Activated CD8-positive, alpha-beta memory T cell treated with anti-CD3 and anti-CD28 coated beads for 4 hours (primary cell): ENCODE measurements at places on chromosomes 11 and 22.
A peak's percentile ranks its signal among the peaks of the same experiment; 100 is the strongest.

GRCh38 chr11:124869331-124869730 lies 4.1 kb downstream of the ROBO3 start:
- no peak for DNase-seq

GRCh38 chr11:76616676-76617552 lies 53.6 kb downstream of the LRRC32 start:
- DNase-seq, result no peak

DNA sequence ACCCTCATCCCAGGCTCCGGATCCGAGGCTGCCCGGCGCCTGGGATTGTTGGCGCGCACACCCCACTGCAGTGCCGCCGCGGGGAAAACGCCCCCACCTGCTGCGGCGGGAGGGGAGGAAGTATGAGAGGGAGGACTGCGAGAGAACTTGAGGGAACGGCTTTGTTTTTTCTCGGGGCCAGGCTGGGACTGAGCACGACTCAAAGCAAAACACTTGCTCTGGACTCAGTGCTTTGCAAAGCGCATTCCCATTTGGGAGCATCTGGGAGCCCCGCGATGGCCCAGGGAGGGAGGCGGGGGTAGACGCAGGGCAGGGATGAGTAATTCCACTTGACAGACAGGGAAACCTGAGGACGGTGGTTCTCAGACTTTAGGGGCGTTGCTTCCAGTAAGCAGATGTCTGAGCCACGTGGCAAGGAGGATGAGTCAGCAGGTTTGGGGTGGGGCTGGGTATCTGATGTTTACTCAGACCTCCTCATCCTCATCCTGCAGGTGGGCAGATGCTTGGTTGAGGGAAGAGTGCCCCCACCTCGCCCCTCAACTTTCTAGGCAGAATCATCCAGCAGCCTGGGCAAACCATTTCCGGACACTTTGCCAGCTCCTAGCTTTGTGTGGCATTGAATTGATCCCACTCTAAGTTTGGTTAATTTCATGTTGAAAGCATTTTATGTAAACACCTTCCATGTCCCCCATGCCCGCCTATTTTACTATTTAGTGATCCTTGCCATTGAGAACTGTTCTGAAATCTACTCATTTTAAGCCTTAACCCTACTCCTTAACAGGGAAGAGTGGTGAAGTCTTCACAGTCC lies 1.5 kb downstream of the MIAT start:
- peak; percentile 78 for DNase-seq

DNA sequence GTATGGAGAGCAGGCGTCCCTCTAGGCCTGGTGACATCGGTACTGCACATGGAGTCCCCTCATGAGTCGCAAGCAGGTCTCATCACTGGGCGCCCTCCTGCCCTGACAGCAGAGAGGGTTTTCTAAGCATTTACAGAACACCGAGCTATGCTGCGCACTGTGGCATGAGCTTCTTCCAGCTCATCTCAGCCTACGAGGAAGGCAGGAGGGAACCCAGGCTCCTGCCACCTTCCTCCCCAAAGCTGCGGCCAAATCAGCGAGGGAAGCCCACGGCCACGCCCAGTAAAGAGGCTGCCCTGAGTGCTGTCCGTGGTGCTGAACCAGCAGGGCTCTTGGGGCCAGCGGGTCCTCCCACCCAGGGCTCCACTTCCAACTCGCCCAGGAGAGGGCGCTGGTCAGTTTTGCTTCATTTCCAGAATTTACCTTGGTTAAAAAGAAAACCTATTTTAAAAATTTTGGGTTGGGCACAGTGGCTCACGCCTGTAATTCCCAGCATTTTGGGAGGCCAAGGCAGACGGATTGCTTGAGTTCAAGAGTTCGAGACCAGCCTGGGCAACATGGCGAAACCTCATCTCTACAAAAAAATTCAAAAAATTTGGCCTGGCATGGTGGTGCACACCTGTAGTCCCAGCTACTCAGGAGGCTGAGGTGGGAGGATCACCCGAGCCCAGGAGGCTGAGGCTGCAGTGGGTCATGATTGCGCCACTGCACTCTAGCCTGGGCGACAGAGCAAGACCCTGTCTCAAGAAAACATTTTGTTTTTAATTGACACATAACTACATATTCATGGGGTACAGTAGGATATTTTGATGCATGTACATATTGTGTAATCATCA lies 34.2 kb downstream of the PHF21B start:
- no peak for DNase-seq

DNA sequence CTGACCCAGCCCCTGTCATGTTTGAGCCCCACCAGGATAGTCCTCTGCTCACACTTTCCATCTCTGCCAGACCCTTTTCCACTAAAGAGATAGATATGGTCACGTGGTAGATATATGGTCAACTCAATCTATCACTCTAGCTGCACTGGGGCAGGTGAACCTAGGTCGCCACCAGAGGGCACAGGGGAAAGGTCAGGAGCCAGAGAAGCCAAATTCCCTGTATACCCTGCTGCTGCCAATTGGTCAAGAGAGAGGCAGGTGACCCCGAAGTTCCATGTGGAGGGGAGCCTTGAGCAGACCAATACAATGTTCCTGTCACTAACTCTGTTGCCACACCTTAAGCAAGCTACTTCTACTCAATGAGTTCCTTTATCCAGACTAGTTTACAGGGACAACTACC lies 101.1 kb upstream of the GALNT18 start:
- no peak for DNase-seq

DNA sequence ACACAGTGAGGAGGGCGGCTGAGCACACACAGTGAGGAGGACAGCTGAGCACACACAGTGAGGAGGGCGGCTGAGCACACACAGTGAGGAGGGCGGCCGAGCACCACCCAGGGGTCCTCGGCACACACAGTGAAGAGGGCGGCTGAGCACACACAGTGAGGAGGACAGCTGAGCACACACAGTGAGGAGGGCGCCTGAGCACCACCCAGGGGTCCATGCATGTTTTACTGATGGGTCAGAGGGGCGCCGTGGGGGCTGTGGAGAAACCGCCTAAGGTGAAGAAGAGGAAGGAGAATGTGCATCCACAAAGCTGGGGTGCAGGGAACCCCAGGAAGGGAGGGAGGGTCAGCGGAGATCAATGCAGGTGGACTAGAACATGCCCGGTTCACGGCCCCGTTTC lies 461.8 kb downstream of the BRD1 start:
- DNase-seq, result no peak

- no peak for DNase-seq
Observed at GRCh38 chr11:111879637-111879960, 258 bp downstream of the CFAP68 start.

GRCh38 chr11:102783016-102783415 lies 2.6 kb upstream of the MMP10 start:
- DNase-seq, result no peak

DNA sequence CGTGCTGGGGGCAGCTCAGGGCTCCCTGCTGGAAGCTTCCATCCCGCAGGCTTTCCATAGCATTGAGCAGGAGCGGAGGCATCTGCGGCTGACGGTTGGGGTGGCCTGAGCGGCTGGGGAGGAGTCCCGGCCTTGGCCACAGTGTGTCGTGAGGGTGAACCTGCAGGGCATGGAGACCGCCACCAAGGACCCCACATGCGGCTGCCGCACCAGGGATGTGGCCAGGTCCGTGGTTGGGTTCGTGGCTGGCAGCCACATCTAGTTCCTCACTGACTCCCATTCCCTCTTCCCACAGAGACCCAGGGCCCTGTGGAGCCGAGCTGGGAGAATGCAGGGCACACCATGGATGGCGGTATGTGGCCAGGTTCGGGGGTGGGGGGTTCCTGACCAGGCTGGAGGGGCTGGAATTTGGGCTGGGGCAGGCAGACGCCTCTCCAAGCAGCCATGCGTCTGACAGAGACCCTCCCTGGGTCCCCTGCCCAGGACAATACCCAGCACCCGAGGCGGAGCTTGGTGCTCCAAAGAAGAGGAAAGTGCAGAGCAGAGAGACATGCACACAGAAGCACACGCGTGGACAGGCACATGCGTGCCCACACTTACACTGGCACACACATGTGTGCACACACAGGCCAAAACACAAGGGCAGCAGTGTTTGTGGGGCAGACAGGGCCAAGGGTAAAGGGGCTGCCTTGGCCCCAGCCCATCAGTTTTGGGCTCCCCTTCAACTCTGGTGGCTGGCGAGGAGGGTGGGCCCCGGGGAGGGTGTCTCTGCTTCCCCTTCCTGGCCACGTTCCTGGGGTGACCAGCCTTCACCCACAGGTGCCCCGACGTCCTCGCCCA lies 2.7 kb downstream of the MUC5B start:
- DNase-seq, result no peak

GRCh38 chr11:37788141-37788877 lies 1190.3 kb upstream of the RAG2 start:
- DNase-seq, result no peak

- no peak for DNase-seq
Observed at GRCh38 chr11:106231591-106231990, 154.1 kb downstream of the AASDHPPT start.

- peak; percentile 60 for DNase-seq
Observed at GRCh38 chr11:65116370-65117205, 913 bp downstream of the ZNHIT2 start.

DNA sequence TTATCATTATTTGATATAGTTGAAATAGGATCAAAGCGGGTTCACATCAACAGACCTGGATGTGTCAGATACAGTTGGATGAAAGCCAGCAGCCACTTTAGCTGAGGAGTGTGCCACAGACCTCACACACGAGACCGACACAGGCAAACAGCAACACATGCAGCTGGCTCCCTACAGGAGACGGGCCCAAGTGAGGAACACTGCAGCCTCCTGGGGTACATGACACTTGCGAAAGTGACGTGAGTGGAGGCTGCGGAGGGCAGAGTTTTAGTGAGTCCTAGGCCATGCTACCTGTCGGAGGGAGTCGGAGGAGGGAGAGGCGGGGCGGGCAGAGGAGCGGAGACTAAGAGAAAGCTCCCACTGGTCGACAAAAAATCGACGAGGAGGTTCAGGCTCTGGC lies 100.9 kb upstream of the BID start:
- no peak for DNase-seq

GRCh38 chr11:16787035-16787742 lies 48.7 kb downstream of the C11orf58 start:
- DNase-seq, result no peak

DNA sequence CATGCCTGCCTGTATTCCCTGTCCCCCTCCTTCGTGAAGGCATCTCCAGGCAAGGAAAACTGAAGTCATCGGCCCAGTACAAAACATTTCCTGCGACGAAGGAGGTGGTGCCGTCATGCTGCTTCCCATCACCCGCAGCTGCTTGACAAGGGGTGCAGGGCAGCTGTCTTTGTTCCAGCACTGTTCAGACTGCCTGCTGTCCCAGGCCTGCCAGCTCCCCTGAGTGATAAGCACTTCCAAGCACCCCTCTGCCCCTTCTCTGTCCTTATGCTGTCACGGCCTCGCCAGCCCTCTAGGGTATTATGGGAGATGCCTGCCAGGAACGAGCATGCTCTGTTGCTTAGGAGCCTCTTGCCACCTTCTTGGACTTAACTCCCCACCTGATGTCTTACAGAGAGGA lies 37.1 kb upstream of the BSX start:
- DNase-seq, result no peak

GRCh38 chr22:37764622-37765021 lies 43.1 kb upstream of the GCAT start:
- DNase-seq, result no peak

- DNase-seq, result no peak
Observed at GRCh38 chr22:46010951-46011626, 34.1 kb upstream of the WNT7B start.

DNA sequence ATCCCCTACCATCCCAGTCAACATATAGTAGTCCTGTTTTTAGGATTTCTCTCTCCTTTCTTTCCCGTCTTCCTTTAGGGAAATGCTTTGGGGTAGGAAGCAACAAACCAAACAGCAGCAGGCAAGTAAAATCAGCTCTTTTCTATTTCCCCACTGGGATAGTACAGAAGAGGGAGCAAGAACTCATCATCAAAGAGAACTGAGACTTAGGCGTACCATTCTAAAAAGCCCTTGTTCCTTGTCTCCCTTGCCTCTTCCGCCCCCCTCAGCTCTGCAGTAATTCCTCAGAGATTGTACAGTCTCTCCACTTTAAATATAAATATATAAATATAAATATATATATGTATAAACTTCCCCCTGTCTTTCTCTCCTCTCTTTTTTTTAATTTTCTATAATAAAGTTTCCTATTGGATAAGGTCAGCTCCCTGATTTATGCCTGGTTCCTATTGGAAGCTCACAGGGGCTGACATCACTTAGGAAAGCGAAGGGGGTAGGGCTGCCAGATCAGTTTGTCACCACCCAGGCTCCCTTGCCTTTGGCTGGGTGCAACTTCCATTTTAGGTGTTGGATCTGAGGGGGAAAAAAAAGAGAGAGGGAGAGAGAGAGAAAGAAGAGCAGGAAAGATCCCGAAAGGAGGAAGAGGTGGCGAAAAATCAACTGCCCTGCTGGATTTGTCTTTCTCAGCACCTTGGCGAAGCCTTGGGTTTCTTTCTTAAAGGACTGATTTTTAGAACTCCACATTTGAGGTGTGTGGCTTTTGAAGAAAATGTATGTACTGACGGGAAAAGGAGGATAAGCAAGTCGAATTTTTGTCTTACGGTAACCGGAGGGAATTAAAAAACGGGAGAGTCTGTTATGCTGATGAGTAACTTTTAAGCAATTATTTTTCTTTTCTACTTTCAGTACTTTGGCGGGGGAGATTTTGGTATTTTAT lies at the start of gene CTNND1:
Gene CTNND1, plus strand, starts transcription at position 502 of the 934 bp plus-strand sequence. CDS start 29,677 bp downstream, outside the sequence.
- no peak for DNase-seq

- DNase-seq, result no peak
Observed at GRCh38 chr11:19982774-19983495, 177.3 kb downstream of the DBX1 start.

- no peak for DNase-seq
Observed at GRCh38 chr11:4975436-4975835, 19.2 kb upstream of the OR51L1 start.

- DNase-seq, result no peak
Observed at GRCh38 chr11:120923866-120924508, 99.9 kb upstream of the TBCEL start.

- DNase-seq, result peak; percentile 80
Observed at GRCh38 chr22:22721681-22722354, 77.4 kb downstream of the GGTLC2 start.

GRCh38 chr11:58135171-58135570 lies 9.8 kb upstream of the OR9I1 start:
- DNase-seq, result no peak

DNA sequence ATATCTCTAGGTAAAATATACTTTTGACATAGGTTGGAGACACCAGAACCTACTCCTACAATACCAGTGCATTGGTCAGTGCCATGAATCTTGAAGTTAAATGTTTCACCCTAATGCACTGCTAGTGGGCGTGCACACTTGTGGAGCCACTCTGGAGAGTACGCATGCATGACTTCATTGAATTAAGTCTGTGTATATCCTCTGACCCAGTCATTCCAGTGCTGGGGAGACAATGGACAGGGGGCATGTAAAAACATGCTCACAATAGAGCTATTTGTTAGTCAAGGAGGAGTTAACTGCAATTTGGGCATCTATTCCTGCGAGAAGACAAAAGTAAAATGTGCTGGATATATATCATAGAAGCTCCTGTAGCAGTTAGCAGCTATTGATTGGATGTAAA lies 335.4 kb upstream of the NCAM1 start:
- DNase-seq, result no peak

GRCh38 chr11:127890030-127890615 lies 697.2 kb downstream of the ETS1 start:
- no peak for DNase-seq

DNA sequence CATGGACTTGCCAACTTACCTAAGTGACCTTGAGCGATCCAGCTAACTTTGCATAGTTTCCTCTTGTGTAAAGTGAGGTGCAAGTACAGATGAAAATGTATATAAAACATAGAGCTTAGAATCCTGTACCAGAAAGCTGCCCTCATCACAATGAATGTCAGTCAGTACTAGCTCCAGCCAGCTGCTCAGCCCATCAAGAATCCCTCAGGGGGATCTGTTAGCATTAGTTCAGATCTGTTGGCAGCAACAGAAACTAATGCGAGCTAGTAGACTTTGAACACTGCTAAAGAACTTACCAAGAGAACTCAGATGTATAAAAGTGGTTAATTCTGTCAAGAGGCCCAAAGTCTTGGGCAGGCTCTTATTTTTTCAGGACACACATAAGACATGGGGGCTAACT lies 6.3 kb upstream of the C11orf91 start:
- DNase-seq, result no peak
